ENCODE measurements at places on chromosomes 7 and 10.

DNA sequence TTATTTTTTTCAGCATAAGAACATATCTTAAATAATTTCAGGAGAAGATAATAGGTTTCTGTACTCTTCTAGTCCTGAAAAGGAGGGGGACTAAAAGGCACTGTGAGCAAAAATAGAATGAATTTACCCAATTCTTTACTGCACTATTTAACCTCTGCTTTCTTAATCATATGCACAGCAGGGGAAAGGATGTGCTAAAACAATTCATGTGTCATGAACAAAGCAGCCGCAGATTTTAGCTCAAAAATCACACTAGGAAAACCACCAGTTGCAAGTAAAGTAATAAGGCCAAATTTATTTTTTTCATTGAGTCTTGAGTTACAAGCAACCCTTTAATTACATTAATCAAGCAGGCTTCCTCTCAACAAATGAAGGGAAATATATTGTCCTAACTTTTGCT lies 80.1 kb downstream of the CABCOCO1 start:
- no peak for DNase-seq

DNA sequence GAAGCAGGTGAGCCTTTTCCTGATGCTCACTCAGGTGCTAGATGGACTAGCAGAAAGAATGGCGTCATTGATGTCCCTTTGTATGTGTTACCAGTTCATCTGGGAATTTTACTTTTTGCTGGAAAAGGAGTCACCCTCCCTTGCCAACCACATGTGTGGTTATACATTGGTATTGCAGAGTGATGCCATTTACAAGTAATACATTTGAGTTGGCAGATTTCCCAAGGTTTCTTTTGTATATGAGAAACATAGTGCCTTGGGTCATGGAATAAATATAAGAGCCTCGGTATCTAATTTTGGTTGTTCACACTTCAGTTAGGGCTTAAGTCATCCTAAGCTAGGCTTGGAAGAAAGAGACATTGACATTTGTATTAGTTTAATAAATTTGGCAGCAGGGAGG lies 10.4 kb upstream of the ATXN7L1 start:
- DNase-seq = no peak

DNA sequence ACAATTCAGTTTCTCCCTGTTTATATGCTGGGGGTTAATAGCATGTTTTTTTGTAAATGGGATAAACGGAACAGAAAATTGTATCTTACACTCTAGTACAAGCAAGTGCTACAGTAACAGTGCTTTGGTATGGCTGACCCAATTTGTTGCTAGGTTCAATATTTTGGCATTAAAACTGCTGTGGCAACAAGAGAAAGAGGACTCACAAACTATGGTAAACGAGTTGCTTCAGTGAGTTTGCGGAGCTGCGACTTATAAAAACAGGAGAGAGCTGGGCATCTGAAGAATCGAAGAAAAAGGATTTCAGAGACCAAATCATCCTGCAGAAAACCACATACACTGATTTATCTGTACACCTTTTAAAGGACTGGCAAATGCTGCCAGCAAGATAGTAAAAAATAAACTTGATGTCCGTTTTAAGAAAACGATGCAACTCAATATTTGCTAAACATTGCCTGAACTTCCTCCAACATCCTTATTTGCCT lies 2.2 kb downstream of the GLUD1 start:
- DNase-seq = no peak

DNA sequence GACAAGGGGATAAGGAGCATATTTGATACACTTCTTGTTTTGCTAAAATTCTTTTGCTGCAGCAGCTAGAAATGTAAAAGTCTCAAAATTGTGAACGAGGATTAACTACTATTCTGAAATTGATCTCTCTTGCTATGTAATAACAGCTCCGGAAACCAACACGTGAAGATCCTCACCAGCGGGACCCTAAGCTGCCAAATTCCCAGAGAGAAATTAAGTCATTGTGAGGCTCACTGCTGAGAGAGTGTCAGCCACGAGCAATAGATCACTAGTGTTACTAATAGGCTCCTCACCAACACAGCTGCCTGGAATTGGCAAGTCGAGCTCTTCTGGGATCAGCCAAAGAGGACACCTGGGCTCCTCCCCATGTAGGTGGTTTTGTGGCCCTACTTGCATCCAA lies 5.6 kb upstream of the VWA2 start:
- DNase-seq = no peak

DNA sequence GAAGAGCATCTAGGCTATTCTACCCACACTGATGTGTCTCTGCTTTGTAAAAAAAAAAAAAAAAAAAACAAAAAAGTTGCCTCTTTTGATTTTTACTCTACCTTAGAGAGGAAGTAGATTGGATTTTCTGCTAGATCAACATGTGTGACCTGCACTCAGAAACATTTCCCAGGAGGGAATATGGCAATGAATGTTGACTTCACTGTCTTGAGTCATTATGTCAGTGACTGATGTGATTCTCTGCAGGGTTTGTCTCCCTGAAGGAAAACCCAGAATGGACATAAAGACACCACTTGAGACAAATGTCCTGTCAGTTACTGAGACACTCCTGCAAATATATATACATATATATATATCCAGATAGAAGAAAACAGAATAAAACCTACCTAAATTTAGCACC lies 370.3 kb downstream of the BMPER start:
- no peak for DNase-seq

- no peak for DNase-seq
Measured at GRCh38 chr10:15237351-15237750, 68.9 kb upstream of the NMT2 start.

GRCh38 chr10:96671211-96671890 lies 49.0 kb downstream of the PIK3AP1 start:
- DNase-seq = no peak

DNA sequence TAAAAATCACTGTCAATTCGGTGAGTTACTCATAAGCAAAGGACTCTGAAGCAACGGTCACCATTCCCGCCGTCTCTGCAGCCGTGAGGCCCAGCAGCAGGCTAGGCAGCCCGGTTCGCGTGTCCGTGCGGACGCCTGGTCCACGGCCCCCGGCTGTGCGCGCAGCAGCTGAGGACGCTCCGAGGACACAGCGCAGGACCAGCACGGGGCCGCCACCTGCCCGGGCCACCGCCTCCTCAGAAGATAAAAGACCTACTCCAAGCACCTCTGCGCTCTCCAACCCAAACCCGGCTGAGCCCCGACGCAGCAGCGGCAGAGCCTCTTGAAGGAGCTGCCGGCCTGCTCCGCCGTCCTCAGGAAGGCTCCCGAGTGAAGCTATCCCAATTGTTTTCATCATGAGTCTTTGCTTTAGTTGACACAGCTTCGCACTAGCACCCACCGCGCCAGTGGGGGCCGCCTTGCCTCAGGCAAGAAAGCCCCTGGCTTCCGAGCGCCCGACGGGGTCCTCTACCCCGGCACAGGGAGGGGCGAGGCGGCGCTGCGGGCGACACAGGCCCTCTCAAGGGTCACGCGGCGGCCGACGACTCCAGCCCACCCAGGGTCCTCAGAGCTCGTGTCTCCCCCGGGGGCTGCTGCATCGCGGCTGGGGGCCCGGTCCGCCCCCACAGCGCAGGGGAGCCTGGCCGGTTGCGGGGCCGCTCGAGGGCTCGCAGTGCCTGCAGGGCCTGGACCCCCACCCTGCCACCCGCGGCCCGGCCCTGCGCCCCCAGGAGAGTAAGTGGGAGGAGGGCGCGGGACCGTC lies 16.9 kb upstream of the GPR146 start:
- no peak for DNase-seq

- peak; percentile 27 for DNase-seq
Measured at GRCh38 chr7:116862951-116863670, 724 bp downstream of the CAPZA2 start.

DNA sequence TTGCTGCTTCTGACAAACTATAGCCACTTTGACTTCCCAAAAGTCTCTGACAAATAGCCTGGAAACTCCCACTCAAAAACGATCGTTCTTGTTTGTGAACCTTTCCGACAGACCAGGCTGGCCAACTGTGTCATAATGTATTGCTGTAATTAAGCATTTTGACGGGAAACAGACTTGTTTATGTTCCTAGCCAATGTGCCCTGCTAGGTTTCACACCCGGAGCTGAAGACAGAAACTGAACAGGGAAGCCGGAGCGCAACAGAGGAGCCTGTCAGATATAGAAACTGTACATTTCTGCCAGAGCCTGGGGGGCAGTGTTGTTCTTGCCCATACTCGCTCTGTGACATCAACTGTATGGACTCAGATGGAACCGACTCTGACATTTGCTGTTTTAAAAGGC lies 55.3 kb upstream of the C7orf33 start:
- DNase-seq = peak; percentile 25

GRCh38 chr10:32321016-32321631 lies 25.8 kb downstream of the EPC1 start:
- no peak for DNase-seq

DNA sequence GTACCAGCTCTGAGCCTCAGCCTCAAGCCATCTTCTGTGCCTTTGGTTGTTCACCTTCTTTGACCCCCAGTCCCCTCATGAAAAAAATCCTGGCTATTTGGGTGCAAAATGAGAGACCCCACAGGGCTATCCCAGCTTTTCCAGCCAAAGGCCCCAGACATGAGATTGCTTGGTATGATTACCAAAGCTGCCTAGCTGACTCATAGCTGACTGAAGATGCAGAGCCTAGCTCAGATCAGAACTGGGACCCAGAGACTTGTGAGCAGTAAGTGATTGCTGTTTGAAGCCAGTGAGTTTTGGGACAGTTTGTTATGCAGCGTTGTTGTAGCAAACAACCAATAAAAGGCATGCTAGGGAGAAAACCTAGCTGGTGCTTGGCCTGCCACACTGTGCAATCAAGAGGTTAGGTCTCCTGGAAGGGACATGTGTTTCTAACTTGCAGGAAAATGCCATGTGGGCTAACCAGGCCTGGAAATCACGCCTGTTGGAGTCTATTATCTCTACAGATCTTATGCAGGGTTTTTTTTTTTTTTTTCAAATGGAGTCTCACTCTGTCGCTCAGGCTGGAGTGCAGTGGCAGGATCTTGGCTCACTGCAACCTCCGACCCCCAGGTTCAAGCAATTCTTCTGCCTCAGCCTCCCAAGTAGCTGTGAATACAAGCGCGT lies 48.0 kb upstream of the DAGLB start:
- DNase-seq = no peak

DNA sequence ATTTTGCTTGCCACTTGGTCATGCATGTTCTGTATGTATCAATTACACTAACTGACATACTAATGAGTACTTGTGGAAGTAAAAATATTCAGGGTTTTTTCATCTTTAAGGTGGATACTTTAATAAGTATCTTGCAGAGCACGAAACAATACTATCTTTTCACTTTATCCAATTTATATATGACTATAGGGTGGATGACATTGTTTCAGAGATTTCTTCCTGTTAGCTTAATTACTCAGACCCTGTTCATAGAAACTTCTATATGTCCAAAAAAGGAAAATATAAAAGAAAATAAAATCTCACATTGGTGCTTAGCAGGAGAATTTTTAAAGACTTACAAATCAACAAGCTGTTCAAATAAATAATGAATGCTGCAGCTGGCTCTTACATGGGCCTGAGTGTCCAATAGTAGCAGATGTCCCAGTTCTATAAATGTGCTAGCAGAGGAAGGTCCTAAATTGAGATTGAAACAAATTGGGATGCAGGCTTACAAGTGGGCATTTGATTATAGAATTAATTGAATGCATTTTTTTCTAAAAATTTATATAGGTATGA lies 91.5 kb upstream of the THSD7A start:
- DNase-seq = no peak

DNA sequence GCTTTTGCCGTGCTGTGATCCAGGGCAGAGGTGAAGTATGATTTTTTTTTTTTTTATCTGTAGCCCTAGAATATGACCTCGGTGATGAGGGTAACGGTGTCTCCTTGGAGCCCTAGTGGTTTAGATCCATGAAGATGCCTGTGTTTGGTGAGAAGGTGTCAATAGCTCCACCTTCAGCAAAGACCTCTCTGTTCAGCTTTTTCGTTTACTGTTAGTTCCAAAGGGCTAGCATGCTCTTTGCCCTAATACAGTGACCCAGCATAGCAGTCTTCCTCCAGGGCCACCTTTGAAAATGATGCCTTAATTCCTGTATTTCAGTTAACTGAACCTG lies 746 bp upstream of the MRPS16 start:
- DNase-seq = peak; percentile 27

GRCh38 chr7:2821161-2821841 lies 22.8 kb downstream of the GNA12 start:
- DNase-seq = peak; percentile 61

- DNase-seq = no peak
Measured at GRCh38 chr10:62502995-62503613, 128.9 kb downstream of the ZNF365 start.

GRCh38 chr7:75789361-75789924 lies 17.4 kb upstream of the CCL26 start:
- no peak for DNase-seq

- DNase-seq = no peak
Measured at GRCh38 chr10:118953598-118954393, 75.7 kb upstream of the NANOS1 start.

GRCh38 chr7:27700501-27700900 lies 37.8 kb upstream of the HIBADH start:
- DNase-seq = no peak

- DNase-seq = no peak
Measured at GRCh38 chr7:139702313-139702731, 75.5 kb downstream of the HIPK2 start.

- DNase-seq = no peak
Measured at GRCh38 chr7:95658676-95659075, 62.4 kb upstream of the PDK4 start.

DNA sequence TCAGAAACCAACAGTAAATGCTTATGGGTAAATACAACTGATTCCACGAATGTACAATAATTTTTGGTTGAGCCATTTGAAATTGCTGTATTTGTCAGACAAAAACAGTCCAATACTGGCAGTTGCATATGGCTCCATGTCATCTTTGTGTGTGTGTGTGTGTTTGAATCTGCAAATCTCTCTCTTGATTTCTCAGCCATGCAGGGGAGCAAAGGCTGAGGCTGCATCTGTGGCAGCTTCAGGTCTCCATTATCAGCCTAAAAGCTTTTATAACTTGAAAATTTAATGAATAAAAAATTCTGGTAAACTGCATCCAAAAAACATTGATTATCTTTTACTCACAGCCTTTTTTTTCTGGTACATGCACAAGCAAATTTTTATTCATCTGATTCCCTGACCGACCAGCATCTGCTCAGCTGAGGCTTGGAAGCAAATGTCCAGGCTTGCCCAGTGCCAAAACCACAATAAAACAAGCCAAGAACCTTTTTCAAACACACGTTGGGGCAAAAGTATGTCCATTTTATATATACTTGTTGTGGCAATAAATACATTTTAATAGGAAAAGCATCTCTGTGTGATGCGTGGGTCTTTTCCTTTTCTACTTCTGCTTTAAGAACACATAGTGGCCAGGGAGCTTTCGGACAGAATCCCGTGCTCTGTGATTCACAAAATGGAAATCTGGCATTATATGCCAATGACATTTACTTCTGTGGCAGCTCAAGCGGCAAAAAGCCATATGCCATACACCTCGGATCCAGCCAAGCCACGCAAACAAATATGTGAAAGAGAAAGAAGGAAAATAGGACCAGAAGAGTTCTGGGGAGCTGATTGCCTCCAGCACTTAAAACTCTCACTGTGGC lies 275.6 kb upstream of the AOAH start:
- DNase-seq = no peak

DNA sequence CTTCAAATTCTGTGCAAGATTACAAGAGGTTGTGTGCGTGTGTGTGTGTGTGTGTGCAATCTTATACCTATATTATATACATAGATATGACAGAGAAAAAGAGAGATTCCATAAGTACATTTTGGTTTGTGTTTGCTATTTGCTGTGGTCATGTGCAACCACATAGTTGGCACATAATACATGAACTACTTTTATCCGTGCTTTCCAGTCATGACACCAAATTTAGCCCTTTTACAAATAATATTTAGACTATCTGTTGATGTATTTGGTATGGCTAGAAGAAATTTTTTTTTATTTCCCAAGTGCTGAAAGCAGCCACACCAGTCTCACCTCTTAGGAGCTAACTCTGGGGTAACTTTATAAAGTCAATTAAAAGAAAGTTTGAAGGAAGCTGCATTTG lies 63.5 kb upstream of the EGFR start:
- DNase-seq = no peak

Measured in GM20000 (cell line).